ENCODE measurements at places on chromosomes 12 and 14.

GRCh38 chr12:43292699-43293098 lies 259.3 kb downstream of the ADAMTS20 start:
- no peak for DNase-seq

DNA sequence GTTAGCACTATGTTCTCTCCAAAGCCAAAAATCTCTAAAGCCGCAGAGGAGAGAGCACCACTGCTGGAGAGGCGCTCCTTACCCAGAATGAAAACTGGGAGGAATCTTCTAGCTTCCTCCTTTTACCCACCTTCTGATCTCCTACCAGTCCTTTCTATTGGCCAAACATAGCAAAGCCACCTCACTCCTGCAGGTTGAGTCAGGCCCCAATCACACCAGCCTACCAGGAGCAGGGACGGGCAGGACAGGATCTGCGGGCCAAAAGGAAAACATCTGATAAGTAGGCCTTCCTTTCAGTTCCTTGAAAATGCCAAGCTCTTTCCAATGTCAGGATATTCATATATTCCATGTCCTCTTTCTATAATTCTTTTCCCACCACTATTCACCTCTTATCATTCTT lies 197.7 kb upstream of the CNOT2 start:
- DNase-seq = no peak

- DNase-seq = no peak
These were observed 189.5 kb downstream of the TSPAN9 start for GRCh38 chr12:3266638-3267037.

GRCh38 chr14:99892406-99892805 lies 99.2 kb downstream of the EML1 start:
- no peak for DNase-seq

DNA sequence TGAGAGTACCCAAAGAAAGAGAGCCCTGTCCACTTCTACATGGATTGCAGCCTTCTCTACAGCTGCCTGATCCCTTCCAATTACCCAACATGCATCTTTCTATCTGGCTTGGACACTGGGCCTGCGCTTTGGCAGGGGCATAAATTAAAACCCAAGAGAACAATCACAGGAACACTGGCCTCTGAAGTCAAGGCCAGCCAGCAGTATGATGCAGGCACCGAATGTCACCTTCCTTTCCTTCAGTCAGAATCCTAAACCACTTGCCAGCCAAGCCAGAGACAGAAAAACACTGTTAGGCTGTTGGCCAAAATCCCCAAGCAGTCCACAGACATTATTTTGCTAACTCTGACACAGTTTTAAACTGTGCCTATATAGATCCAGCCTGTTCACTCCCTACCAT lies 113.7 kb downstream of the DUSP6 start:
- DNase-seq = no peak

DNA sequence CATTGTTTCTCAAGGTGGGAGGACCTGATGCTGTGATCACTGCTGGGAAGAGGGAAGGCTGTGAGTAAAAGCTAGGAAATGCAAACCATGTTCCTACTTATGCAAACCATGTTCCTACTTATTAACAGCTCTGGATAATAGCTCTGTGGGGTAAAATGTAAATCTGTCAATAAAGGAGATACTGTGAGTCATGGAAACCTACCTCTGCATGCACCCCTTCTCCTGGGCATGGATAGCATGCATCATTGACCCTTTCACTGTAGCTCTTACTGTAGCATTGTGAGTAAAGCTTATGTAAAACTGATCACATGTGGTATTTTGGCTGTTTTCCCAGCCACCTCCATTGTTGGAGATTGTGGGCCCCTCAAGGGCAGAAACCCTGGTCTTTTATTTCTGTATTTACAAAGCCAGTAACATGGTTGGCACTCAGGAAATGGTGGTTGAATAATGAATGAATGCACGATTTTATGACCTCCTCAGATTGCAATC lies 253.7 kb downstream of the GRIN2B start:
- no peak for DNase-seq

DNA sequence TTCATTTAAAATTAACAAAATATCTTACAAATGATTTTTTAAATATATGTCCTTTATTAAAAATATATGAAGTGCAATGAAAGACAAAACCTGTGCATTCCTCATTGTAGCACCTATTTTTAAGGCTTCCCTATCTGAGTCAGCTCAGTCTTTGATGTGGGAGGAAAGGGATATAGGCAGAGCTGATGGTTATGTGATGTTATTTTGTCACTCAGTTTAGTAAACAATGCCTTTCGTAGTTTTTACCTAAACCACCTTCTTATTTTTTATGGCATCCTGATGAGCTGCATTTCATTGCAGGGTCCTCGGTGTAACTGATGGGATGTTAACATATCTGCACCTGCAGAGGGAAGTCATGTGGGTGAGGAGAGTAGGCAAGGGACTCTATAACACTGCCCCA lies 58.9 kb upstream of the FRMD6 start:
- DNase-seq = no peak

DNA sequence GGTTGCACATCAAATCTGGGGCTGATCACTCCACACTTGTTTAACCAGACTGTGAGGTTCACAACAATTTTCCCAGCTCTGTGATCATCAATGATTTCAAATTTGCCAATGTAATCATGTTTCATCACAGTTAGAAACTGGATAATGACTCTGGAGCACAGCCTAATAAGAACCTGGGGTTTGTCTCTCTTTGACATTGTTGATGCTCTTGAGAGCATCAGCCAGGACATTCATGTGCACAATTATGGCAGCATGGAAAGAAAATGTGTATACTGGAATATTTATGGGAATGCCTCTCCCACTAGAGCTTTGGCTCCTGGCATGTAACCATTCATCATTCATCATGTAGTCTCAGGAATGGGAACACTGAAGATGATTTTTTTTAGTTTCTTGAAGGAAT lies 47.0 kb downstream of the SIX1 start:
- DNase-seq = no peak

DNA sequence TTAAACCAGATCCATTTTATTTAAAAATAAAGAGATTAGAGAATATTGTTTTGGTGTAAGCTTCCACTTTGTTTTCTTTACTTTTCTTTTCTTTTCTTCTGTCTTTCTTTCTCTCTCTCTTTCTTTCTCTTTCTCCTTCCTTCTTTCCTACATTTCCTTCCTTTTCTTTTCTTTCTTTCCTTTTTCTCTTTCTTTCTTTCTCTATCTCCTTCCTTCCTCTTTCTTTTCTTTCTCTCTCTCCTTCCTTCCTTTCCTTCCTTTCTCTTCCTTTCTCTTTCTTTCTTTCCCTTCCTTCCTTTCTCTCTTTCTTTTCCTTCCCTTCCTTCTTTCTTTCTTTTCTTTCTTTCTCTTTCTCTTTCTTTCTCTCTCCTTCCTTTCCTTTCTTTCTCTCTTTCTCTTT lies 100.8 kb downstream of the TMTC3 start:
- DNase-seq = no peak

- DNase-seq = no peak
These were observed 24.6 kb downstream of the ZNF26 start for GRCh38 chr12:133010657-133011297.

- no peak for DNase-seq
These were observed 97.4 kb downstream of the BORCS5 start for GRCh38 chr12:12454315-12454714.

DNA sequence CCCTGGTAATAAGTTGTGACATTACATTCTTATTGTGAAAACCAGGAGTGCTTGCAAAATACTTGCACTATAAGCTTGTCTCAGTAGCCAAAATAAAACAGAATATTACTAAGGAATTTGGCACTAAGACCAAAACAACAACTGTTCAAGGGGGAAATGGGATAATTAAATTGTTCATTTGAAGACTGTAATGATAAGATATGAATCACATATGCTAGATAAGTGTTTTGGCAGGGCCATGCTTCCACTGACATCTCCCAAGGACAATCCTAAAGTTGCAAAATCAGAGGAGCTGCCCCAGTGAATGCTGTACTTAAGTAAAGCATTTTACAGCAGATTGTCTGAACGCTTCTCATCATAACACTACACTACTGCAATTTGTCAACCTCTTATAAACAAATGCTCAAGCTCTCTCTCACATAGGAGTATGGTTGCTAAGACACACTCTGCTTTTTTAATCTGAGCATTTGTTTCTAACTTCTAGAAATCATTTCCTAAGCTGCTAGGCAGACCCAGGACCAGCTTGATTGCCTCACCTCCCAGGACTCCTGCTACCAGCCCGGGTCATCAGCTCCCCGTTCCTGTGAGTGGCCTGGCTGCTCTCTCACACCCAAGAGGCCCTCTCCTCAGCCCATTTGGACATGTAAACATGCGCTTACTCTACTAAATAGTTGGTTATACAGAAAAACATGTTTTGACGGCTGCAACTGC lies 191.5 kb downstream of the PAX9 start:
- no peak for DNase-seq
